H1 (cell line): ENCODE measurements at places on chromosomes 1 and 21. TPM values are rescaled to one million over a fixed set of nuclear protein-coding genes. Genes with fewer than 3 reads are reported as not detected.

BATF3 gene
- 6.3 and 7.3 TPM in 2 replicates for total RNA-seq

GPATCH3 gene
- 17.4 and 19.8 TPM in 2 replicates for total RNA-seq

PRAMEF4 gene
- not detected in 2 replicates for total RNA-seq

RRP15 gene
- 46.6 and 52.8 TPM in 2 replicates for total RNA-seq

MGST3 gene
- 124 and 133 TPM in 2 replicates for total RNA-seq

ZBTB8OS gene
- 54.1 and 68.0 TPM in 2 replicates for total RNA-seq

SIK1 gene
- total RNA-seq, result 5.5 and 6.7 TPM in 2 replicates

C1orf185 gene
- not detected in 2 replicates for total RNA-seq

OR14K1 gene
- total RNA-seq, result not detected in 2 replicates

BTBD8 gene
- total RNA-seq, result 1.8 and 2.5 TPM in 2 replicates

PDE4B gene
- 13.9 and 15.1 TPM in 2 replicates for total RNA-seq

GBP6 gene
- total RNA-seq, result not detected in 2 replicates

OXCT2 gene
- 2.9 TPM in 2 replicates for total RNA-seq

OR2AK2 gene
- not detected in 2 replicates for total RNA-seq

PCP4L1 gene
- total RNA-seq, result 1.0 and 1.9 TPM in 2 replicates

ZNF695 gene
- total RNA-seq, result 25.6 and 27.0 TPM in 2 replicates

JTB gene
- total RNA-seq, result 91.1 and 93.0 TPM in 2 replicates

FCER1G gene
- total RNA-seq, result 0.86 TPM in 1 of 2 replicates, not detected in the other

CLCNKA gene
- 0.95 and 1.3 TPM in 2 replicates for total RNA-seq

LYPLA2 gene
- total RNA-seq, result 138 and 152 TPM in 2 replicates

PEX10 gene
- 24.3 and 24.7 TPM in 2 replicates for total RNA-seq

CNIH3 gene
- 4.4 and 5.6 TPM in 2 replicates for total RNA-seq

TMEM82 gene
- 0.21 and 0.32 TPM in 2 replicates for total RNA-seq

TMEM81 gene
- 5.8 and 5.9 TPM in 2 replicates for total RNA-seq

HAO2 gene
- total RNA-seq, result not detected in 2 replicates

S100A14 gene
- 1.4 and 1.5 TPM in 2 replicates for total RNA-seq

ATP1B1 gene
- 76.4 and 76.5 TPM in 2 replicates for total RNA-seq

PMF1 gene
- total RNA-seq, result 113 and 116 TPM in 2 replicates

SPATA21 gene
- not detected in 2 replicates for total RNA-seq

KCNA3 gene
- total RNA-seq, result 0.95 and 1.0 TPM in 2 replicates

SMCP gene
- total RNA-seq, result not detected in 2 replicates

CD84 gene
- not detected in 2 replicates for total RNA-seq

CLDN17 gene
- total RNA-seq, result not detected in 2 replicates

PADI1 gene
- 0.30 and 0.33 TPM in 2 replicates for total RNA-seq

MYBPH gene
- not detected in 2 replicates for total RNA-seq

PPCS gene
- 23.6 and 24.5 TPM in 2 replicates for total RNA-seq

RPTN gene
- total RNA-seq, result not detected in 2 replicates

PRAMEF1 gene
- total RNA-seq, result not detected in 2 replicates

B3GALT2 gene
- not detected in 2 replicates for total RNA-seq

IGSF9 gene
- 28.1 and 29.2 TPM in 2 replicates for total RNA-seq

SPATA1 gene
- 1.1 TPM in 2 replicates for total RNA-seq

TNFRSF18 gene
- total RNA-seq, result 0.92 and 1.5 TPM in 2 replicates

RNU1-3 gene
- 1,303 and 1,497 TPM in 2 replicates for total RNA-seq
